ENCODE measurements at places on chromosomes 11 and 22.

- no peak for DNase-seq
These were observed 117.8 kb downstream of the NTM start for GRCh38 chr11:131488238-131488637.

GRCh38 chr11:9001736-9002135, 2.1 kb downstream of the NRIP3 start:
- peak; percentile 89 for DNase-seq

GRCh38 chr11:133011604-133012003, 520.7 kb downstream of the OPCML start:
- no peak for DNase-seq

- no peak for DNase-seq
These were observed 53.8 kb upstream of the CAPRIN1 start for GRCh38 chr11:33997584-33998251.

DNA sequence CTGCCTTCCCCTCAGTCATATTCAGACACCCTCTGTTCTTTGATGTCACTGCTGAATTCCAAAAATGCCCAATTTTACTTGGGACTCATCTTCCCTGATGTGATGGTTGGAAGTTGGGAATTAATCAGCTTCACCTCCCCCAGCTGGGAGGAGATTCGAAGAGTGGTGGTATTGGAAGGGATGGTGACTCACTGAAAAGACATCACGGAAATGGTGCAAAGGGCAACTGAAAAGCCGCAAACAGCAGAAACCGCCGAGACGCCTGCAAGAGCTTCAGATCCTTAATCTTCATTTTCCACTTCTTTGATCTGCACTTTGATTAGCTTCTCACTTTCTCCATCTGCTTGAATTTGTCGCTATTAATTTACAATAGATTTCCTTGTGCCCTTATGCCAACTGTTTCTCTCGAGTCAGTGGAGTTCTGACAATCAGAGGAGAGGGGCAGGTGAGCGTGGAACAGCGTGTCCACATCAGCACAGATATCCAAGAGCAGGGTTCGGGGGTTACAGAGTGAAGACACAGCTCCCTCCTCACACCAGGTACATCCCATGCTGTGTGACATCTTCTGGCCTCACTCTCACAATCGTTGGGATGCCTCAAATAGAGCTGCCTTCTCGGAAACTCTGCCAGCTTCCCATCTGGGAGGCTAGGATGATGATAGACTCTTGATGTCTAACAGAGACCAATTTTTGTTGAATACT, 325.4 kb downstream of the BRD1 start:
- DNase-seq: no peak

DNA sequence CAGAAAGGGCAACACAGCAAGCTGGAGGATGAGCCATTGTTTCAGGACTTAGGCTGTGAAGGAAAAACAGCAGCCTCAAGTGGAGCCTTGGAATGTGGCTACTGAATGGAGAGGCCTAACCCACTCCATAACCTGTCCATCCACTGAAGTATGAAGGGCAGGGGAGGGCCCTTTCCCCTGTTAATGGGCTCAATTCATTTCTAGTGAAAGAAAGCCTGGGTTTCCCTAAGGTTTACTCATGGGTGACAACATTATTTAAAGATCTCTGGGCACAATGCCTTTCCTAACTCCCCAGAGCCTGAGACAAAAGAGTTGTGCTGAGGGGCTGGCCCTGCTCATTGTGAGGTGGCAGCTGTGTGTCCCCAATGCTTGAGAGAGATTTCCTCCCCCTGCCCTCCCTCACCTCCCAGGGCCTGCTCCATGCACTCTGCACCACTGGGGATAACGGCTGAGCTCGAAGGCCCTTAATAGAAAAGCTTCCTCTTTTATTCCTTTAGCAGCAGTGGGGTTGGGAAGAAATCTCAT, 83.8 kb downstream of the ME3 start:
- DNase-seq: no peak

GRCh38 chr11:58958500-58958899, 19.2 kb downstream of the GLYATL1 start:
- peak; percentile 81 for DNase-seq

GRCh38 chr11:120241277-120241676, 1.3 kb downstream of the POU2F3 start:
- DNase-seq: no peak

GRCh38 chr11:76763573-76764346, 19.4 kb upstream of the TSKU start:
- peak; percentile 77 for DNase-seq

- no peak for DNase-seq
These were observed 163.6 kb downstream of the GRIK4 start for GRCh38 chr11:120675171-120675570.

DNA sequence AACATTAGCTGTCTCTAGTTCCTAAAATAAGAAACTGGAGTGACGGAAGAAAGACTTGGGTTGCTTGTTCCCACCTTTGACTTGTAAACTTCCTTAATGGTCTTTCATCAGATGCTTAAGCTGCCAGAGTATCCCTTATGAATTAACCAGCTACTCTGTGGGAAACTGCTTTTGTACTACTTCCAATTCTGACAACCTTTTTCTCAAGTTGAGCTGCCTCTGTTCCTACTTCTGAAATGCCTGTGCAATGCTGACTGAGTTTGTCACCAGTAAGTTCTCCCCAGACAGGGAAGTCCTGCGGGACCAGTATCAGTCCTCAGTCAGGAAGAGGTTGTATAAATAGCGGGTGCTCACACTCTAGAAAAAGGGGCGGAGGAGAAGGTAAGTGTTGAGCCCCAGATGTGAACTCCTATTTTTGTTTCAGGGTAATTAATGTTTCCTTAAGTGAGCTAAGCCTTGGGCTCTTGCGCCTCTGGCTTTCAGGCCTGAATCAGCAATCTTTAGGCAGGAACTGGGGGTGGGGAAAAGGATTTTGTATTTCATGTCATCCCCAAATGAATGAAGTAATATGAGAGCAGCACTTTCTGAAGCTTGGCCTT, 67.2 kb downstream of the CECR2 start:
- DNase-seq: peak; percentile 45

GRCh38 chr11:84224042-84224441, 937.9 kb upstream of the CCDC90B start:
- DNase-seq: no peak

DNA sequence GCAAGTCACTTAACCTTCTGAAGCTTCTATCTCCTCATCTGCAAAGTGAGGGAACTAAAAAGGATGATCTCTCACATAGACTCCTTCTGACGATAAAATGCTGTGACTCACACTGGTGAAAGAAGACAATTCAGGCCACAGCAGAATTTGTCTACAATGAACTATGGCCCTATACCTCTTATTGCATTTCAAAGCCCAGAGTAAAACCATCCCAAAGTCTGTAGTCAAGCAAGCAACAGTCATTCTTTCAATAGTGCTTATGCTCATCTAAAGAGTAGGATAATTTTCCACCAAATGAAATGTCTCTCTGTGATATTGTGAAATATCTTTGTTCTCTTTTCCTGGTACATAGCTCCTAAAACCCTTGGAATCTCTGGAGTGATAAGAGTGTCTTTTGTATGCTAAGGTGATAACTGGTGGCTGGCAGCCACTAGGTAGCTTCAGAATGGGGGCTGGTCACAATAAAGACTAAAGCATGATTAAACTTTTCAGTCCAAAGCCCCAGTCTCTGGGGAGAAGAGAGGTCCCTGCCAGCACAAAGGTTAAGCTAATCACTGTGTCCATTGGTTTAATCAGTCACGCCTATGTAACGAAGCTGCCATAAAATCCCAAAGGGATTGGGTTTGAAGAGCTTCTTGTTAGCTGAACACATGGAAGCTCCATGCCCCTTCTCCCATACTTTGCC, 30.8 kb downstream of the SYTL2 start:
- no peak for DNase-seq

DNA sequence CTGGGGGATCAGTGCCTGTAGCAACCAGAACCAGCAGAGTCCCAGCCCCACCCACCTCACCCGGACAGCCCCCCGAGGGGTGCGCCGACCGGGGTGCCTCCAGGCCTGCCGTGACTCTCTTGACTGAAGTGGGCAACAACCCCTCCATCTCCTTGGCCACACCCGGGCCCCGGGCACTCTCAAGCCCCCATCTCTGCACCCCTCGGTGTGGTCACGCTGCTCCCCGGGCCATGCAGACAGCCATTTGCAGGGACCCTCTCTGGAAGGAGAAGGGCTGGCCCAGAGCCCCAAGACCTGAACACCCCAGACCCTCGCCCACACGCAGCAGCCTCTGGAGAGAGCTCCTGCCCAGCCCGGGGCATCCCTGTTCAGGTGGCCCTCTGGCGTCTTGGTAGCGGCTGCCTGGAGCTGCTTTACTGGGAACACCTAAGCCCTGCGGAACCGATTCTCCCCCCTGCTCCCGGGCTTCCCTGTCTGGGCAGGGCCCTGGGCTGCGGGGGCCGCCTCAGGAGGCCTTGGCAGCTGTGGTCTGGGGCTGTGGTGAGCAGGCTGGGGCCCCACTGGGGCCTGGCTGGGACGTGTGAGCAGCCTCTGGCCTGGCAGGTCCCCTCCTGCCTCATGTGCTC, 84.9 kb downstream of the WNT7B start:
- DNase-seq: no peak

GRCh38 chr22:26267856-26268255, 98.6 kb downstream of the SEZ6L start:
- DNase-seq: no peak

- peak; percentile 37 for DNase-seq
These were observed 26.6 kb upstream of the SEPTIN5 start for GRCh38 chr22:19687561-19688300.

GRCh38 chr11:2427721-2428321, 16.5 kb downstream of the TRPM5 start:
- no peak for DNase-seq

DNA sequence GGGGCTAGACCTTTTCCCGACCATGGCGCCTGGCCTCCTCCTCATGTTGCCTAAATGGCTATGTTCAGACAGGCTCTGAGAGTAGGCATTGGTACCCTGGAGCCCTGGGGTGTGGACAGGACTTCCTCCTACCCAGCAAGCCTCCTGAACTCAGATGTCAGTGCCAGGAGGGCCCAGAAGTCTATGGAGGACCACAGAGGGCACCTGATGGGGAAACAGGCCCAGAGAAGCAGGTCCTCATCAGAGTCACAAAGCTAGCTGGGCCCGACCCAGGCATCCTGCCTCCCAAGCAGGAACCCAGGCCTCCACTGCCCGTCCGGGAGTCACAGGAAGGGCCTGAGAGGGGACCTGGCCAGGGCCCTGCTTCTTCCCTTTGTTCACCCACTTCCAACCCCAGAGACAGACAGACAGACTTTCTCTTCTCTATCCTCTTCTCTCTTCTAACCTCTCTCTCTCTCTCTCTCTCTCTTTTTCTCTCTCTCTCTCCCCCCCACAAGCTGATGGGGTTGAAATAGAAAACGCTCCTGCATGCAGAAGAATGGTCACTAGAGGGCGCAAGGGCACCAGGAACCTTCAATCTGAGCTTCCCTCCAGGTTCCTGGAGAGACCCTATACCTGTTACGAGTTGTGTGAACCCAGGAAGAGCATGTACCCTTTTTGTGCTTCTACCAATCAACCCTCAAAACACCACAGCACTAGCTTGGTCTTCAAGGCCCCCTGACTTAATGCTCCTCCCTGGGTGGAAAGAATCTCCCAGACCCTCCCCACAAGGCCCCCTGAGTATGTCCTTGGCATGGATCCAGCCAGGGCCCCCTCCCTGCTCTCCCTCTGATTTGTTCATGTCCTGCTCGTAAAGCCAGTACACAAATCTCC, 27.1 kb downstream of the ARAP1 start:
- DNase-seq: peak; percentile 83

DNA sequence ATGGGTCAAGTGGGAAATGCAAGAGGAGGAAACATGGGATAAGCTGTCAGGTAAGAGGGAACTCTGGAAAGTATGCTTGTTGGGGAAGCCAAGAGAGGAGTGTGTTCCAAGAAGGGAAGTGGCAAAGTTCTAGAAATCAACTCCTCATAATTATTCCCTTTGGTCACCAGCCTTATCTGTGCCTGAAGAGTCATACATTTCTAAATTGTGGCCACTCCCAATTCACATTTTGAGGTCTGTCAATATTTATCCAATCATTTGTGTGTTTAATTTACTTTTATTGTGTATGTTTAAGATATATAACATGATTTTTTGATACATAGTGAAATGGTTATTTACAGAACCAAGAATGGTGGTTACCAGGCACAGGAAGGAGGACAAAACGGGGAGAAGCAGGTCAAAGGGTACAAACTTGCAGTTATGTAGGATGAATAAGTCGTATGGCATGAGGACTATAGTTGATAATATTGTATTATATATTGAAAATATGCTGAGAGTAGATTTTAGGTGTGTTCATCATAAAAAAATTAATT, 131.7 kb downstream of the GRIA4 start:
- no peak for DNase-seq

- peak; percentile 59 for DNase-seq
These were observed 42.6 kb upstream of the EED start for GRCh38 chr11:86202013-86202336.
